ENCODE measurements at places on chromosomes 7 and 10.

- no peak for DNase-seq
Measured at GRCh38 chr10:1472178-1472958, 265.0 kb downstream of the ADARB2 start.

DNA sequence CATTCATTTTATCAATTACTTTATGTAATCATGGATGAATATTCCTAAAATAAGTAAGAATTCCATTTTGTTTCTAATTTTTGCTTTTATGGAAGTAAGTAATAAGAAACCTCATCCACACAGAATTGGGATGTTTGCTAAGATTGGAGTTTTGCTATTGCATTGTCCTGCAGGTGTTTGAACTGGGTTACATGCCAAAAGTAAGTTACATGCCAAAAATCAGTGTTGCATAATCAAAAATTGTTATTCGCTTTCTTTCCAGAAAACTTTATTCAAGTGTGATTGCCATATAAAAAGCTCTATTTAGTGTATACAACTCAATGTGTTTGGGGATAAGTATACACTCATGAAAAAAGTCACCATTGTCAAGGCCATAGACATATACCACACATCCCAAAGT is 346.7 kb upstream of the PLXDC2 start:
- no peak for DNase-seq

DNA sequence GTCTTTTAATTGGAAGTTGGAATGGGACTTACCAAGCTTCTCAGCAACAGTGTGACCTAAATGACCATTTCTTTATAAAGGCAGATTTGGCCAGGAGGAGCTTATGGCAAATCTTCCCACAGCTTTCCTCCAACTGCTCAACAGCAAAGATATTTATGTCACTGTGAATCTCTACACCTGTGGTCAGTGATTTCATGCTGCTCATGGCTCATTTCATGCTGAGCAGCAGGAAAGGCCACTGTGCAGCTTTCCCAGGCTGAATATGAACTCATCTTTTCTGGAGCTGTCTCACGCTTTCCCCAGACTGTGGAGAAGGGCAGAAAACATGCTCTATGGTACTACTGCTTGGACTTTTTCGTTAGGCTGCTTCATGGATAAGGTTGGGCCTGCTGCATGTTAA is 29.8 kb downstream of the CALCR start:
- no peak for DNase-seq

DNA sequence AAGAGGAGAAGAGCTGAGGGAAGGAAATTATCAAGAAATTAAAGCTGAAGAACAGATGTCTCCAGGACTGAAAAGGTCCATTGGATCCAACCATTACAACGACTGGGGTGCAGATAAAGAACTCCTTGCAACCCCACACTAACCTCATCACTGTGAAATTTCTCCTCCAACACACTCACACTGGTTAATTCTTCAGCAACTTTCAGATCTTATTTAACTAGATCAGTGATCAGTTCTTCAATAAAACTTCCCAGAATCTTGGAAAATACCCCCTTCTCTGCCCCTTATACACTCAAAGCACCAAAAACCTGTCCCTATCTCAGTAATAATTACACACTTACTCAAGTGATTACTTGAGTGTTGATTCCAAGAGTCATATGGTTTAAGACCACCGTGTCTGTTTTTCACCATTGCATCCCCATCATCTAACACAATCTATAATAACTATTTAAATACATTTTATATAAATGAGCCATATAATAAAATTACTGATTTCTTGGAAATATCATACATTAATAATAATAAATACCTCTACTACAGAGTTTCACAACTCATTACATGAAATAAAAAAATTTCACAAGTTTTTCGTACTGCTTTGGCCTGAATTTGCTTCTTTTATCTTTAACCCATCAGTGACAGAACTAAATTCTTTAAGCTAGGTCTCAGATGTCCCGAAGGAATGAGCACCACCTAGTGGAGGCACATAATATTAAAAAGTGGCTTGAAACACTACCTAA is 123.7 kb downstream of the MPP7 start:
- DNase-seq, result no peak

DNA sequence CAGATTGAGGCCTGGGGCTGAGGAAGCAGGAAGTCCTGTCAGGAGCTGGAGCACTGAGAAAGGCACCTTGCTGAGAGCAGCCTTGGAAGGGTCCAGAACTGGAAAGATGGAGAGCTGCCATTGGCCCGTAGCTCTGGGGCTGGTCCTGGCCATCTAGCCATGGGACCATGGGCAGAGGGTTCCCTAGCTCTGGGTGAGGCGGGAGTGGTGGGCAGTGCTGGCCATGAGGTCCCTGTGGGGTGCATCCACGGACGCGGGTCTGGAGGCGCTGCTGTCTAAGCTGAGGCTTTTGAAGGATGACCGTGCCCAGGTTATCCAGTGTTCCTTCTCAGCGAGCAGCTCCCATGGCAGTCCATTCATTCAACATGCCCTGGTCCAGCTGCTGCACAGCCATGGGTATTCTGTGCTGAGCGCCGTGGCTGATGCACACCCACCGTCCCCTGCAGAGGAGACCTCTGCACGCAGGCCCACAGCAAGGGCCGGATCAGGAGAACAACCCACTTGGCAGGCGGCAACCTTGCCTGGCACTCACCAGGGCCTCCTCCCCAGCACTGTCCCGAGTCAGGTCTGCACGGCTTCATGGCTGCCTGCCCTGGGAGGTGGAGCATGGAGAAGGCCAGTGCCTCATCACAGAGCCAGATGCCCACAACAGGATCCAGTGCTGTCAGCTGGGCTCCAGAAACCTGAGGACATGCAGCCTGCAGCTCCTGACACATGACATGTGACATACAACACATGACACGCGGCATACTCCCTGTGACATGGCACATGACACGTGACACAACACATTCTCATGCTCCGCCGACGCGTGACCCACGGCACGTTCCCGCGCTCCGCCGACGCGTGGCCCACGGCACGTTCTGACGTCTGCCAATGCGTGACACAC is 121.9 kb downstream of the INPP5A start:
- DNase-seq, result no peak

DNA sequence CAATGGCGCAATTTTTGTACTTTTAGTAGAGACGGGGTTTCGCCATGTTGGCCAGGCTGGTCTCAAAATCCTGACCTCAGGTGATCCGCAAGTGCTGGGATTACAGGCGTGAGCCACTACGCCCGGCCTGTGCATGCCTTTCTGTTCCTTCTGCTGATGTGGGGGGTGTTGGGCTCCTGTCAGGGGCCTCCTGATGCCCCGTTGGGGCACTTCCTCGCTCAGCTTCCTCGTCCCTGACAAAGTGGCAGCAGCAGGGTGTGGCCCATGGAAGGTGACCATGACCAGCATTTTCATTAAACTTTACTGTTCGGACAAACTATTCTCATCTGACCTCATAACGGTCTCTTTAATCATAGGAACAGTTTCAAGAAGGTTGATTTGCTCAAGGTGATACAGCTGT is 69.4 kb downstream of the TBXAS1 start:
- DNase-seq, result no peak

DNA sequence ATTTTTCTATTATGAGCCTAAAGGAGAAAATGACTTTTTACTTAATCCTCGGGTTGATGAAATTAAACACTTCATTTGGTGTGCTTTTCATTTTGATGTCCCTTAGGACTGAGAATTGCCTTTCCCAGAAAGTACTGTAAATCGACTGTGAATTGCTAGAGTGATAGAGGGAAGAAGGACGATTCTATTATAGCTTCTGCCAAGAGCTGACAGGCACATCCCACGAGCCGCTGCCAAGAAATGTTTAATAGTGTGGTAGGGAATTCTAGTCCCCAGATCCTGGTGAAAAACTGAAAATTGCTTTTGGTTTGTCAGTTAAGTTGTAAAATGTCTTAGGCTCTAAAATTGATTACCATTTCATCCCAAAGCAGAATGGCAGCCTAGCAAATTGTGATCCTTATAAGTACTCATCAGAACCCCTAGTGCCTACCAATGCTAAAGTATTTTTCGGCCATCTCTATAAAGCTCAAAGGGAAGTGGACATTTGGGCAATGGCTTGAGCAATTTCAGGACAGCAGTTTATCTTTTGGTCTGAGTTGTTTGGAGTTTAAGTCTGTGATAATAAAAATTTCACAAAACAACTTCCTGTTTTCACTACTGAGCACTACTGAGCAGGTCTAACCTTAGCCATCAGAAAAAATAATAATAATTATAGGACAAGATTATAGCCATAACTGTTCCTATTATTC is 44.6 kb upstream of the HYCC1 start:
- DNase-seq, result no peak

- DNase-seq, result no peak
Measured at GRCh38 chr7:88005191-88005590, 71.1 kb downstream of the ADAM22 start.

- no peak for DNase-seq
Measured at GRCh38 chr7:135817583-135817982, 69.0 kb upstream of the FAM180A start.

- no peak for DNase-seq
Measured at GRCh38 chr10:84007482-84007881, 131.8 kb upstream of the GHITM start.

DNA sequence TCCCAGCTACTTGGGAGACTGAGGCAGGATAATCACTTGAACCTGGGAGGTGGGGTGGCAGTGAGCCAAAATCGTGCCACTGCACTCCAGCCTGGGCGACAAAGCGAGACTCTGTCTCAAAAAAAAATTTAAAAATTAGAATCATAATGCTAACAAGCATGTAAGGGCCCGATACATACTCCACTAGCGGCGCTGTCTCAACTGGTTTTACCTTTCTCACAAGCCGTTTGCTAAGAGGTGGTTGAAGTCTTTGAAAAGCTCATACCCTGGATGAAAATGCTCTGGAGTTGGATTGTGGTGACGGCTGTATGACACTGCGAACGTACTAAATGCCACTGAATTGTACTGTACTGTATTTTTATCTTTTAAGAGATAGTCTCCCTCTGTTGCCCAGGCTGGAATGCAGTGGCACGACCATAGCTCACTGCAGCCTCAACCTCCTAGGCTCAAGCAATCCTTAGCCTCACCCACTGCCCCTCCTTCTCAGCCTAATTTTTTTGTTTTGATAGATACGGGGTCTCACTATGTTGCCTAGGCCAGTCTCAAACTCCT is 29.9 kb downstream of the SPOCK2 start:
- DNase-seq, result no peak

DNA sequence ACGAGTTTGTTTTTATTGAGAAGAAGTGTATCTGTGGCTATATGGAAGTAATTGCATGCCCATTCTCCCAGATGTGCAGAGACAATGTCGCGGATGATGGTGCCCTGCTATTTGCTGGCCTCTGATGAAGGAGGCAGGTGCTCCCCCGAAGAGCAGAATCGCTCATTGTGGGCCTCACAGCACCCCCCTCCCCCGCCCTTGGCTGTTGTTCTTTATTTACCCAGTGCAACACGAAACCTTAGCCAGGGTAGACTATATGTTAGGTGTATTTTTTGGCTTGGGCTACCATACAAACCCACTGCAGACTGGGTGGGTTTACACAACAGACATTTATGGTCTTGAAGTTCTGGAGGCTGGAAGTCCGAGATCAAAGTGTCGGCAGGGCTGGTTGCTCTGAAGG is 3.4 kb upstream of the ADCY1 start:
- no peak for DNase-seq

DNA sequence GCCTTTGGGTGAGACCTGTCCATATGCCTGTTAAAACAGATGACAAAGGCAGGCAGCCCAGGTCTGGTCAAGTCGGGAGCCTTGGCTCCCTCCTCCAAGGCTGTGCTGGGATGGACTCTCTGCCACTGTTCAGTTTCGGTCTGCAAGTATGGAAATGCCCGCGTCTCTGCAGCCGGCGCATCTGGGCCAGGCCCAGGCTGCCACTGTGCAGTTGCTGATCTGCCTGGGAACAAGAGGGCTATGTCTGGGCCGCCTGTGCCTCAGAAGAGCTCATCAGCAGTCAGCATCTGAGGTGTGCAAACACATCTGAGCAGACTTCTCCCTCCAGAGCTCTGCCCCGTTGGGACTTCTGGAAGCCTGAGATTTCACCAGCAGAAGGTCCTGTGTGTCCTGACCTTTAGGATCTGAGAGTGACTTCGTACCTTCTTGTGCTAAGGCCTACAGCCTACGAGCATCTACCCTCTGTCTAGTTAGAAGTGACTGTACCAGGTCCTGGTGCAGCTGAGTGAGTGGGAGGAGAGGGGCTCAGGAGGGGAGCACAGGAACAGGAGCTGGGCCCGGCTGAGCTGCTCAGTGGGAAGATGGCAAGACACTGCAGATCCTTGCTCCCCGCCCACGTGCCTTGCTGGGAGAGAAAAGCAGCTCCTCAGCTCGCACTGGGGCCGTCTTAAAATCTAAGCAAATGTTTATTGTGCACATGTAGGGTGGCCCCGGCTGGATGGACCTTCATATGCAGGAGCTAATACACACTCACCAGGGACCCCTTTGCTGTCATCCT is 50.9 kb downstream of the DOCK1 start:
- DNase-seq, result no peak

GRCh38 chr10:13219685-13220670 is 14.2 kb downstream of the UCMA start:
- no peak for DNase-seq

DNA sequence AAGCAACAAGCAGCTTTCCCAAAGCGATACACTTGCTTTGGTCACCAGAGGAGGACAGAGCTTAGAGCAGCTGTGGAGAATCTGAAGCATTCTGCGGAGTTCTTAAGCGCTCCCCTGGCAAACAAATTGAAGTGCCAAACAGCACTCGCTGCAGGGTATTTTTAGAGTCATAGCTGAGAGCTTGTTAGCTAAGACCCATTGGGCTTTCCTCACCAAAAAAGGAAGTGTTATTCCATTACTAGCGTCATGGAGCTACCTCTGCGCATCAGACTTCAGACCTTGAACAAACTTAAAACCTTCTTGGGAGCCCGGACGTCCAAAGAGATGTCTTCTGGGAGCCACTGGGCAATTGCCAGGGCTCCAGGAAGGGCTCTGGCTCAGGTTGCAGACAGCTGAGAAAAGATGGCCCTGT is 23.2 kb upstream of the BMPR1A start:
- DNase-seq, result no peak

- no peak for DNase-seq
Measured at GRCh38 chr10:124792998-124793352, 1.3 kb upstream of the EEF1AKMT2 start.

DNA sequence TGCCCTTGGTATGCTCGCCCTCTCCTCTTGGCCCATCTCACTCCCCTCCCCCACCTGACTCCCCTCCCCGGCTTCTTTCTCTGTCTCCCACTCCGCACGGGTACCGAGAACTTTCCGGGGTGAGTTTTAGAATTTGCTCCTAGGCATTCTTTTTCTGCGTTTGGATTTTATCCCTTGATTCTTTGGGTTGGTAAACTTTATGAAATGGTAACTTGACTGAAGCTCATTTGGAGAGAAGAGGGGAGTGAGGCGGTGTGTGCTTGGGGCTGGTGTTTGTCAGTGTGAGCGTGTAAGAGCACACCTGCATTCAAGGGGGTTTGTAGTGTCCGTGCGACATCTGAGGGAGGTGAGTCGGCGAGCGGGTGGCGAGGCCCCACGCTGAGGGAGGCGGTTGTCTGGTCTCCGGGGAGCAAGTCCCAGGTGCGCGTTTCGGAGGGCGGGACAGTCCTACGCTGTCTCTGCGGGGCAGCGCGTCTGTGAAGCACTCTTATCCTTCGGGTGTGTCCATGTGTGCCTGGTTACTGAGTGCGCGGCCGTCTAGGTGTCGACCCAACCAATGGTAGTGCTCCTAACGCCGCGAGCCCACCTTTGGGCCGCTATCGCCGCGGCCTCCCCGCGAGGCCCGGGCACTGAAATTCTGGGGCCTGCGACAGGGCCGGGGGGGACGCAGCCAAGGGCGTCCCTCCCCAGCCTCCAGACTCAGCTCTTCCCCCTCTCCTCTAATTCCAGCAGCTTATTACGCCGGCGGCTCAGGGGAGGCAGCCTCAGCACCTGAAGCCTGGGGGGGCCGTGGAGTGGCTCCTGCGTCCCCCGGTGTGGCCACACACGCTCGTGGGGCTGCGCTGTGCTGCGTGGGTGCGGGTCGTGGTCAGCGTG is 2.6 kb upstream of the ZNF503 start:
- no peak for DNase-seq
